MCF 10A (cell line): ENCODE measurements at places on chromosomes 4 and X. TPM values are rescaled to one million over a fixed set of nuclear protein-coding genes. Genes with fewer than 3 reads are reported as not detected.

DNA sequence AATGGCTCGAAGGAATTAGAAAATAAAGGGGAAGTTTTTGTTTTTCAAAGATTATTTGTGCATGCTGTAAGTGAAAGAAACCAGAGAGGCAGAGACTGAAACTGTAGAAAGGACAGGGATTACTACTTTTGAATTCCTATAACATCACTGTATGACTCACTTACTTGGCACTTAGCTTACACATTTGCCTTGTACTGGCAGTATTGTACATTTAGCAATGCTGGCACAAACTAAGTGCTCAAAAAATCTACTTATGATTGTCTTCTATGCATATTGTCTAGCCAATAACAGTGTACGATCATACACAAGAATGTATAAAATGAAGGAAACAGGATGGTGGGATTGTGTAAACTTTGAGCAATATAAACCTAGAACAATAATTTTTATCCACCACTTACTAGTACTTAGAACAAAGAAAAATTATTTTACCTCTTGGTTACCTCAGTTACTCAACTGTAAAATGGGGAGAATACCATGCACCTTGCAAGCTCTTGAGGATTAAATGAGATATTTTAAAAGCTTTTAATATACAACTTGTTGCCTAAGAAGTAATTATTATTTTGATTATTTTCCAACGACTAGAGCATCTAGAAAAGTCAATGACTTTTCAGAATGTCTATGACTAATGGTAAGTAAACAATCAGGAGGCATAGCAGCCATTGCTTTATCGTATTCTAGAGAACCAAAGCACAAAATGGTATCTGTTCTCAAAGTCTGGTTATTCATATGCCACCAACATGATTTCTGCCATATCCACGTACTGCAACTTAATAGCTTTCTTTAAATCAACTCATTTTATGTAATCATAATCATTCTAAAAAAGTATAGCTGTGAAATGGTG lies 4.7 kb downstream of the FAM120C start:
- H3K27ac ChIP-seq: peak overlapping the region; percentile 53
- H3K27me3 ChIP-seq: peaks cover 49% of the 10 kb centered on the region
- DNase-seq: peak; percentile 76
- H3K4me3 ChIP-seq: peak overlapping the region; percentile 50
- peaks cover 7% of the 10 kb centered on the region for H3K36me3 ChIP-seq

DNA sequence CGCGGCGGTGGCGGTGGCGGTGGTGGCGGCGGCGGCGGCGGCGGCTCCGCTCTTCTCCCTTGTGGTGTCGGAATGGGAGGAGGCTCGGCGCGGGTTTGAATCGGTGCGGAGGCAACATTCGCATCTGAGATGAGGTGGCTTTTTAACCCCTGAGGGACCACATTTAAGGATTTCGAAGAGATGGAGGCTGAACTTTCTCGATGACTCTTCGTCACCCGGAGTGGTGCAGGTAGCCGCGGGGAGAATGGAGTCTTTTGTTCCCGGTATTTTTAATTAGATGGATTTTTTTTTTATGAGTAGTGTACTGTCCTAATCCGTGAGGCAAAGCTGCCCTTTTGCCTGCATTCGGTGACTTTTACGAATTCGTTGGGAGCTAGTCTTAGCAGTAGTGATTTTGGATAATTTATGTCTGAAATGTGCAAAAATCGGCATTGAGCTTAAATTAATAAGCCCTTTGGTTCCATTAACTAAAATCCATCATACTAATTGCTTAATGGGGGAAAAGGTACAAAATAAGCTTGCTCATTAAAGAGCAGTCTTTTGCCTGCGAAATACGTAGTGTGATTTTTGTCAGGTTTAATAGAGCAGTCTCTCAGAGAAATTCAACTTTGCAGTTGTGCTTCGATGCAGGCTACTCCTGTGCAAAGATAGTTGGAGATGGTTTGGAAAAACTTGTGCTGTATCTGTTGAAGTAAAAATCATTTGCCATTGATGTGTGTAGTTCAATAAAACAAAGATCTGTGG lies 206.2 kb downstream of the TENM3 start:
- peak overlapping the region; percentile 55 for H3K27ac ChIP-seq
- H3K4me3 ChIP-seq: peak overlapping the region; percentile 92
- H3K27me3 ChIP-seq: no peaks in the 10 kb centered on the region
- H3K36me3 ChIP-seq: no peaks in the 10 kb centered on the region
- DNase-seq: peak; percentile 61

DNA sequence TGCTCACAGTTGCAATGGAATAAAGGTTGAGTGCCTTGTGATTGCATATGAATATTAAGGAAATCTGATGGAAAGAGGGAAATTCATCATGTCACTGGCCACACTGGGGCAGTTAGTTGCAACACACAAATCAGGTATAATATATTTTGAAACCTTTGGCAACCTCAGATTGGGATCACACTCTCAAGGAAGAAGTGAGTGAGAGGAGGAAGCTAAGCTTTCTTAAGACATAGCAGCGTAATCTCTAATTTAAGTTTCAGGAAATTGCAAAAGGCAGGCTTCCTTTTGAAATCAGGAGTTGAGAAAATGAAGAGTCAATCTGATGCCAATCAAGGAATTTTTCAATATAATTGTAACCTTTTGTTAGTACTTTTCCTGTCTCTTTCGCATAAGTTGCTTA lies 12.3 kb upstream of the CLTRN start:
- no peak overlapping the region for H3K4me3 ChIP-seq
- no peaks in the 10 kb centered on the region for H3K27me3 ChIP-seq
- no peak for DNase-seq
- peaks cover 13% of the 10 kb centered on the region for H3K36me3 ChIP-seq

GRCh38 chr4:10584042-10584441 lies 100.5 kb downstream of the CLNK start:
- H3K36me3 ChIP-seq: no peaks in the 10 kb centered on the region
- DNase-seq: peak; percentile 56
- H3K27ac ChIP-seq: no peak overlapping the region
- H3K27me3 ChIP-seq: no peaks in the 10 kb centered on the region
- H3K4me3 ChIP-seq: peak overlapping the region; percentile 31

- no peaks in the 10 kb centered on the region for H3K36me3 ChIP-seq
- H3K4me3 ChIP-seq: no peak overlapping the region
- DNase-seq: no peak
- H3K27ac ChIP-seq: peak overlapping the region; percentile 32
- H3K4me1 ChIP-seq: peaks cover 21% of the 10 kb centered on the region
Observed at GRCh38 chr4:44160776-44161367, 287.7 kb downstream of the KCTD8 start.

- no peak overlapping the region for H3K4me3 ChIP-seq
- H3K27ac ChIP-seq: no peak overlapping the region
- H3K36me3 ChIP-seq: peaks cover 6% of the 10 kb centered on the region
- no peaks in the 10 kb centered on the region for H3K27me3 ChIP-seq
- DNase-seq: peak; percentile 32
- H3K4me1 ChIP-seq: peaks cover 33% of the 10 kb centered on the region
Observed at GRCh38 chr4:168484626-168485025, 4.3 kb upstream of the DDX60L start.

- H3K4me1 ChIP-seq: peaks cover 23% of the 10 kb centered on the region
- DNase-seq: peak; percentile 96
- no peak overlapping the region for H3K4me3 ChIP-seq
Observed at GRCh38 chr4:610411-611261, 14.7 kb upstream of the PDE6B start.

- no peak overlapping the region for H3K4me3 ChIP-seq
- peaks cover 18% of the 10 kb centered on the region for H3K4me1 ChIP-seq
- H3K27me3 ChIP-seq: no peaks in the 10 kb centered on the region
- H3K27ac ChIP-seq: no peak overlapping the region
- no peaks in the 10 kb centered on the region for H3K36me3 ChIP-seq
- DNase-seq: peak; percentile 67
Observed at GRCh38 chr4:154560824-154561231, 2.0 kb upstream of the FGB start.

- H3K27ac ChIP-seq: no peak overlapping the region
- no peaks in the 10 kb centered on the region for H3K27me3 ChIP-seq
- no peaks in the 10 kb centered on the region for H3K4me1 ChIP-seq
- H3K36me3 ChIP-seq: no peaks in the 10 kb centered on the region
- no peak for DNase-seq
Observed at GRCh38 chrX:925652-926061, 286.8 kb downstream of the CRLF2 start.

DNA sequence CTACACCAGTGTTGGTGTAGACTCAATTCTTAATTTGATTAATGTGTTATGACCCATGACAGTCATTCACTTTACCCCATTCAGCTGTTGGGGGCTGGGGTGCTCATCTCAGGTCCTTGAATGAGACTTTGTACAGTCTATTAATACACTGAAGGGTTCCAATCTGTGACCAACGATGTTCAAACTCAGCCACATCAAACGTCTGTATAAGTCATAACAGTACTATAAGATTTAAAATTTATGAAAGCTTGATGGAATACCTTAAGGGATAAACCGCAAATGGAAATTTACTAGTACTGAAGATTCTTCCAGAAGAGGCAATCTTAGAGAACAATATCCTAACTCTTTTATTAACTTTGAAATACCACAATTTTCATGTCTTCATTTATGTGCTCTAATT lies 33.7 kb downstream of the REST start:
- peaks cover 37% of the 10 kb centered on the region for H3K36me3 ChIP-seq
- DNase-seq: no peak
- H3K4me3 ChIP-seq: no peak overlapping the region
- no peaks in the 10 kb centered on the region for H3K27me3 ChIP-seq

- DNase-seq: peak; percentile 13
- peaks cover 6% of the 10 kb centered on the region for H3K4me1 ChIP-seq
- no peaks in the 10 kb centered on the region for H3K36me3 ChIP-seq
- H3K27ac ChIP-seq: no peak overlapping the region
- H3K4me3 ChIP-seq: peak overlapping the region; percentile 61
Observed at GRCh38 chr4:41257257-41257901, 651 bp downstream of the UCHL1 start.

- DNase-seq: no peak
- H3K27ac ChIP-seq: peak overlapping the region; percentile 46
- H3K36me3 ChIP-seq: no peaks in the 10 kb centered on the region
- peaks cover 20% of the 10 kb centered on the region for H3K4me1 ChIP-seq
- no peaks in the 10 kb centered on the region for H3K27me3 ChIP-seq
Observed at GRCh38 chr4:148852092-148852699, 410.0 kb upstream of the NR3C2 start.

GRCh38 chr4:187362937-187363857 lies 632.4 kb upstream of the ZFP42 start:
- H3K27me3 ChIP-seq: no peaks in the 10 kb centered on the region
- H3K27ac ChIP-seq: no peak overlapping the region
- no peak overlapping the region for H3K4me3 ChIP-seq

DNA sequence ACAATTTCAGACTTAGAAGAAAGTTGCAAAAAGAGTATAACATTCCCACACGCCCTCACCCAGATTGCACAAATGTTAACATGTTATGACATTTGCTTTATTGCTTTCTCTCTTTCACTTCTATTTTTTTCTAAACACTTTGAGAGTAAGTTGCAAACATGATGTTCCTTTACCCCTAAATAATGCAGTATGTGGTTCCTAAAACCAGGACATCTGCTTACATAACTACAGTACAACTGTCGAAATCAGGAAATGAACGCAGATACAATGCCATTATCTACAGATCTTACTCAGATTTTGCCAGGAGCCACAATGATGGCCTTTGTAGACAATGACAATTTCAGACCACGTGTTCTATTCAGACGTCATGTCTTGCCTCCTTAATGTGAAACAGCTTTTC lies 22.4 kb downstream of the SH3TC1 start:
- no peaks in the 10 kb centered on the region for H3K27me3 ChIP-seq
- peak; percentile 69 for DNase-seq
- no peak overlapping the region for H3K4me3 ChIP-seq
- peaks cover 12% of the 10 kb centered on the region for H3K4me1 ChIP-seq
- H3K36me3 ChIP-seq: peaks cover 26% of the 10 kb centered on the region

- H3K4me1 ChIP-seq: peaks cover 5% of the 10 kb centered on the region
- H3K27me3 ChIP-seq: no peaks in the 10 kb centered on the region
- no peak for DNase-seq
Observed at GRCh38 chr4:149404143-149404542, 411.5 kb downstream of the IQCM start.

- no peak overlapping the region for H3K4me3 ChIP-seq
- no peaks in the 10 kb centered on the region for H3K4me1 ChIP-seq
- no peak overlapping the region for H3K27ac ChIP-seq
- H3K36me3 ChIP-seq: no peaks in the 10 kb centered on the region
- no peak for DNase-seq
- H3K27me3 ChIP-seq: no peaks in the 10 kb centered on the region
Observed at GRCh38 chrX:78661836-78662235, 2.7 kb upstream of the RTL3 start.

GRCh38 chrX:40244980-40245379 lies 147.2 kb upstream of the BCOR start:
- H3K36me3 ChIP-seq: no peaks in the 10 kb centered on the region
- peaks cover 37% of the 10 kb centered on the region for H3K27me3 ChIP-seq
- no peak for DNase-seq
- H3K27ac ChIP-seq: no peak overlapping the region
- H3K4me1 ChIP-seq: no peaks in the 10 kb centered on the region
- no peak overlapping the region for H3K4me3 ChIP-seq

DNA sequence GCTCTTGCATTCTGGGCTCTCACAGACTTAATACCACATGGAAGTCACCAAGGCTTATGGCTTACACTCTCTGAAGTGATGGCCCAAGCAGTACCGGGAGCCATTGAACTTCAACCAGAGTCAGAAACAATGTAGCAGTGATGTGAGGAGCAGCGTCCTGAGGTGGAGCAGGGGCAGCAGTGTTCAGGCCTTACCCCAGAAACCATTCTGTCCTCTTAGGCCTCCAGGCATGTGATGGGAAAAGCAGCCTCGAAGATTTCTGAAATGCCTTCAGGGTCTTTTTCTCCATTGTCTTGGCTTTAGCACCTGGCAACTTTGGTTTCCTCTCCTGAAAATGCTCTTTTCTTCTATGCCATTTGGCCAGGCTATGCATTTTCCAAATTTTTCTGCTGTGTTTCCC lies 22.8 kb upstream of the PIN4 start:
- no peaks in the 10 kb centered on the region for H3K36me3 ChIP-seq
- H3K27ac ChIP-seq: no peak overlapping the region
- H3K27me3 ChIP-seq: peaks cover 70% of the 10 kb centered on the region
- no peak for DNase-seq
- no peaks in the 10 kb centered on the region for H3K4me1 ChIP-seq
- no peak overlapping the region for H3K4me3 ChIP-seq

- no peaks in the 10 kb centered on the region for H3K36me3 ChIP-seq
- H3K27ac ChIP-seq: no peak overlapping the region
- no peak overlapping the region for H3K4me3 ChIP-seq
- H3K4me1 ChIP-seq: peaks cover under 1% of the 10 kb centered on the region
Observed at GRCh38 chr4:185513489-185514181, 21.7 kb downstream of the PDLIM3 start.

DNA sequence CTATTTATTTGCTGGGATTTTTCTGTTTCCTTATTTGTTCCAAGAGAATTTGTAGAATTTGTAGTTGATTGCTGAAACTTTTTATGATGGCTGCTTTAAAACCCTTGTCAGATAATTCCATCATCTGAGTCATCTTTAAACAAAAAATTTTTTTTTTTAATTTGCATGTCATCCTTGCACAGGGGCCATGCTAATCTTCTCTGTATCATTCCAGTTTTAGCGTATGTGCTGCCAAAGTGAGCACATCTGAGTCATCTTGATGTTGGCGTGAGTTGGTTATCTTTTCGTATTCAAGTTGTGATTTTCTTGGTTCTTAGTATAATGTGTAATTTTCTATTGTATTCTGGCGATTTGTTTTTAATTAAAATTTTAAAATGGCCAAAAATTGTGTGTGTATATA lies 18.7 kb upstream of the ZNF157 start:
- no peak overlapping the region for H3K4me3 ChIP-seq
- H3K27ac ChIP-seq: no peak overlapping the region
- peak; percentile 35 for DNase-seq

The ARMCX1 gene
- total RNA-seq: not detected in 2 replicates

The RTL9 gene
- not detected in 2 replicates for total RNA-seq

The CT45A1 gene
- total RNA-seq: not detected in 2 replicates
